ENCODE measurements at places on chromosomes 6 and 20.

DNA sequence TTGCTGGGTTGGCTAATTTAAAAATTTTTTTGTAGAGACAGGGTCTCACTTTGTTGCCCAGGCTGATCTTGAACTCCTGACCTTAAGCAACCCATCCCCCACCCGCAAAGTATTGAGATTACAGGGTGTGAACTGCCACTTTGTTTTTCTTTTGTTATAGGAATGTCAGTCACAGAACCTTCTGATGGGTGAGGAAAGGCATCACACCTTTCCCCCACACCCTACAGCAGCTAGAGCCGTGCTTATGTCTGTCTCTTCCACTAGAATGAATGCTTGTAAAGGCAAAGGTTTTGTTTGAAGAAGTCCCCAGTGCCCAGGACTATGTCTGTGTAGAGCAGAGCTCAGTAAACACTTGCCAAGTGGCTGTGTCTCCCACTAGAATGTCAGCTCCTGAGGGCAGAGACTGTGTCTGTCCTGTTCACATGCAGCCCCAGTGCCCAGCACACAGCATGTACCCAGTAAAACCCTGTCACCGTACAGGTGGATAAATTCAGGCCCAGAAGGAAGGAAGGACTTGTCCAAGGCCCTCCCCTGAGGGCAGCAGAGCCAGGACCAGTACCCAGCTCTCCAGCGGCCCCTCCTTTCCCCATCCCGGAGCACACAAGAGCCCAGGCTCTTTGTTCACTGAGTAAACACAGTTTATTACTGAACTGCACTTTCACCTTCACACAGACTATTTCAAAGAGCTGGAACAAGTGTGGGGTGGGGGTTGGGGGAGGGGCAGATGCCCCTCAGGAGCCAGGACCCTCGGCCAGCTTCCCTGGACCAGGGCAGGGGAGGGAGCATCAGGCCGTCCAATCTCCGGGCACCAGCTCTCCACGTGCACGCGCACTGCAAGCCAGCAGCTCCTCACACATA, 26.4 kb downstream of the COX4I2 start:
- no peak for DNase-seq

DNA sequence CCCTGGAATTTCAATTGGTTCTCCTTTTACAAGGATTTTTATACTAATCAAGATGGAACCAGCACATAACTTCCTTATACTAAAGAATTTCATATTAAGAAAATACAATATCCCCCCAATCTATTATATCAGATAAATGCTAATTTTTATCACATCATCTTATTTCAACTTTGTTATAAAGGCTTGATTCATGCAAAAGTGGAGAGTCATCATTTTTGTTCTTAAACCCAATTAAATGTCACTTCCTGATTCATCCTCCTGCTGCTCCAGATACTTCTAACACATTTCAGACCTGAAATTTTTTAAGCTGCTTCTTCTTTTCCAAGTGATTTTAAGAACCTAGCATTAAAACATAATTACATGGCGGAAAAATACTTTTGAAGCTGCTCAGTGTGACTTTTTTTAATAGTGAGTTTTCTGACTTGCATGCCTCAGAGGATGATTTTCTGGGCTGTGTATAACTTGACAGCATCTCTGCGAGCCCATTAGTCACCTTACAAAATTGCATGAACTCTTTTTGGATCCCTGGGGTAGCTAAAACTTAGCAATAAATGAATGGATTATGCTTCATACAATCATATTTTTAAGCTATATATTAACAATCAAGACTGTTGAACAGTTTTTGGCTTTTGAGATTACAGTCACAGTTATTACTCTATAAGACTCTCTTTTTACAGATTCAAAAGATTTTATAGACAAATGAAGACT, 134.1 kb downstream of the ELOVL4 start:
- no peak for DNase-seq

GRCh38 chr6:17178326-17178725, 76.5 kb downstream of the STMND1 start:
- no peak for DNase-seq

GRCh38 chr6:136552054-136552453, 1.8 kb upstream of the MAP7 start:
- DNase-seq = no peak

DNA sequence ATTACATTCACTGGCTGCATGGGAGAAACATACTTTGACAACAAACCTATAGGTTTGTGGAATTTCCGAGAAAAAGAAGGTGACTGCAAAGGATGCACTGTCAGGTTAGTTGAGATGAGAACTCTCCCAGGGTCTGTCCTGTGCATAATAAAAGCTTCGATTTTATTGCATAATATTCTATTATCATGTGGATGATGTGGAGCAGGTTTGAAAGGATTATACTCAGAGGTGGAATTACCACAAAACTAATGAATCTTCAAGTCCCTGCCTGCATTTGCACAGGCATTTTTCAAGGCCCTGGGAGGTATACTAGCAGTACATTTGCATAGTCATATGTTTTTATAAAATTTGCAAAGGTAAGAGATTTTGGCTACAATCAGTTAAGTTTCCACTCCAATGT, 249.8 kb downstream of the ARHGAP18 start:
- no peak for DNase-seq

DNA sequence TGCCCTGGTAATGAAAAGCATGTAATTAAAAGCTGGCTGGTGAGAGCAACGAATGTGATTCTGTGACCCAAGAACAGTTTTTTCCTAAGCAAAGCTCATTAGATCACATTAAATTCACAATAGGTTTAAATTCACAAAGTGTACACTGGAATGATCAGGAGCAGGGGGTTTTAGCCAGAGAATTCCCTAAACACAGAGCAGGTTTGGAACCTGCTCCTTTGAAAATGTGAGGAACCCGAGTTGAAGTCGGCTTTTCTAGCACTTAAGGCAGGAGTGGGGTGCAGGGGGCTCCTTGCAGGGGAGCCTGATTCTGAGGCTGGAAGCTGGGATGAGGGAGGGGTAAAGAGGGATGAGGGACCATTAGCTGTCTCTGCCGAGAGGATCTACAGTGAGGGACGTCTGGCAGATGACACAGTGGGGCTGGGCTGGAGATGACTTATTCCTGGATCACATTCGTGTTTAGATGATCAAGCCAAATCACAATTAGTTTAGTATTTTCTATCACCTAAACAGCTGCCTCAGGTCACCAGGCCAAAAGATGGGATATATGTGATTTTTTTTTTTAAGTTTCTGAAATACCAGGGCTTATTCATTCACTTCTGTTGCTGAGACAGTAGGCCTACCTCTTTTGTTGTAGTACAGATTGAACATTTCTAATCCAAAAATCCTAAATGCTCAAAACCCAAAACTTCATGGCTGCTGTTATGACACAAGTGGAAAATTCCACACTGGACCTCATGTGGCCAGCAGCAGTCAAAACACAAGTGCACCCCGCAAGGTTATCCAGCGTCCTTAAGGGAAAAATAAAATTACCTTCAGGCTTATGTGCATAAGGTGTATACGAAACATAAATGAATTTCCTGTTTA, 93.1 kb upstream of the HIVEP1 start:
- no peak for DNase-seq

- DNase-seq = no peak
Measured at GRCh38 chr20:11380283-11380682, 537.4 kb upstream of the BTBD3 start.

GRCh38 chr6:56021943-56022342, 146.6 kb upstream of the BMP5 start:
- no peak for DNase-seq

DNA sequence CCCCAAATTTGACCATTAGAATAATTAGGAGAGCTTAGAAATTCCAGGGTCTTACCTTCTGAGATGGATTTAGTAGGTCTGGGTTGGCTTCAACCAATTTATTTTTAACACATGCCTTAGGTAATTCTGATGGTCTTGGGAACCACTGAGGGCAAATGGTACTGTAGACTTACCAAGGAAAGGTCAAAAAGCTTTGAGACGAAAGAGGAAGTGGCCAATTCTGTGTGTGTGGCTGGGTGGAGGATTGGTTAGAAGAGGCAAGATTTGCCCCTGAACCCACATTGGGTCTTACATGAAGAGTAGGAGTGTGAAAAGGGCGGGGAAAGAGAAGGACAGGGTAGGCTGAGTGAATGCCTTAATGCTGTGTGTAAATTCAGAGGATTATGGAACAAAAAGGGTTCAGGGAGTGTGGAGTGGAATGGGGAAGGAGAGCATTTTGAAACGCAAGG, 2.7 kb downstream of the ITCH start:
- no peak for DNase-seq

GRCh38 chr6:10627800-10628199, 66.6 kb downstream of the C6orf52 start:
- DNase-seq = no peak

DNA sequence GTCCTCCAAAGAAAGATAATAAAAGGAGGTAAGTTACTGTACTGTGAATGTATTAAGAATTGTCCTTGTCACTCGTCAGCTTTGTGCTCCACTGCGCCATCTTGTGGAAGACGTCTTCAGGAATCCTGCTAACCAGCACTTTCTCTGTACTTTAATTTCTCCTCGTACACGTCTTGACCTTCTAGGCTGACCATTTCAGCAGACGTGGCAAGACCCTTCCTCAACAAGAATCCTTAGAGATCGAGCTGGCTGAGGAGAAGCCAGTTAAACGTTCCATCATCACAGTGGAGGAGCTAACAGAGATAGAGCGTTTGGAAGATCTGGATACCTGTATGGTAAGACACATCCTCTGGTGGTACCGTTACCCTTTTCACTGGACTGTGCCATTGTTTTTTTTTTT, 95.5 kb upstream of the SCGN start:
- DNase-seq = peak; percentile 56

DNA sequence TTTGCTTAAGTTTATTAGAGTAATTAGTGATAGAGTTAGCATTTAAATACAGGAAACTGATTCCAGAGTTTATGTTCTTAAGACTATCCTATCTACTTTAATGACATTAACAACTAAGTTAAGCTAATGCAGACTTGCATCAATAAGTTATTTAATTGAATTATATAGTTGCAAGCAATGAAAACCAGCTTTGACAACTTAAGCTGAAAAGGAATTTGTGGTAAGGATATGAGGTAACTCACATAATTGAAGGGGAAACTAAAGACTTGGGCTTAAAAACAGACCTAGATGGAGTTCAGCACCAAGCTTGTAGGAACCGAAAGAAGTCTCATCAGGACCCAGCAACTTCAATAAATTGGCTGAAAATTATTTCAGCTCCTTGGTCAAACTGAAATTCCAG, 222.3 kb downstream of the IBTK start:
- peak; percentile 18 for DNase-seq

DNA sequence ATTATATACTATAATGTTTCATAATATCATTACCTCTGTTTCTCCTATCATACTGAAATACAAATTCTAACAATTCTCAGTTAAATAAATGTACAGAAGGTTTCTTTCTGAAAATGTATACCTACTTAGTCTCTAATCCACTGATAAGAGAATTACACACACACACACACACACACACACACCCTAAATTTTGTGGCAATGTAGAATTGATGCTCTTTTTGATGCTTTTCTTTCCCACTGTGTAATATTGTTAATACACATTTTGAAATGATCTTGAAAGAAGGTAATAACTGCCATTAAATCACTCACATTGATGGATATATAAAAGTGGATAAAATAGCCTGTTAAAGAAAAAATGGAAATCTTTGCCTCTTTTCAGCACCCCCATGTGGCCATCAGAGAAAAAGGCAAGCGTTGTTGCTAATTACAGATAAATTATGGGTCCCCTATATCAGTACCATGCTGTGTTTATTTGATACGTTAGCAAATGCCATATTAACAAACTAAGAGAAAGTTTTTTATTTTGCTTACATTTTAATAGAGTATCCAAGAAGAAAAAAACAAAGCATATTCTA, 76.6 kb upstream of the VGLL2 start:
- no peak for DNase-seq

DNA sequence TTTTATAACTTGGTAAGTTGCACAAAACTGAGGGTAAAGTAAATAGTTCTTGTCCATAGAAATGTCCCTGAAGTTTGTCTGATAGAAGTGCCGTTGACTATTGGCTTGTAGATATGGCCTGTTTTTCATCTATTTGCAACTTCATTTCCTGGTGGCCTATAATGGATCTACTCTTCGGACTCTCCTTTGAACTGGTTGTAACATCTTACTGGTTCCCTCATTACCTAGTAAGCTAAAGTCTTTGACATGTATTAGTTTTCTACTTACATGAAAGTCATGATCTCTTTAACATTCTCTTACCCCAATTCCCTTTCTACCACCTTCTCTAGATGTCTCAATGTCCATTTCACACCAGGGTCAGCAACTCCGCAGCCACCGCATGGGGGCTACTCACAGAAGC, 146.3 kb downstream of the GRM4 start:
- no peak for DNase-seq

DNA sequence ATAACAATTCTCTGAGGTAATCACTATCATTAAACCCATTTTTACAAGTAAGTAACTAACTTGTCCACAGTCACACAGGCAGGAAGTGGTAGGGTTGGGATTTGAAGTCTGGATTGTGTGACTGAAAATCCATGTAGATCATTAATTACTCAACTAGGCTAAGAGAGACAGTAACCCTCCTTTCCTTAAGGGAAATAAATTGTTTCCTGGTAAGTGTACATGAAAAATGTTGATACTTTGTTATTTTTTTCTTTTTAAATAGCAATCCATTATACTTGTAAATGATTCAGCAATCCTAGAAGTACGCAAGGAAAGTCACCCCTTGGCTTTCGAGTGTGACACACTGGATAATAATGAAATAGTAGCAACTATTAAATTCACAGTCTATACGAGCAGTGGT, 11.6 kb downstream of the SPACA1 start:
- DNase-seq = peak; percentile 2

DNA sequence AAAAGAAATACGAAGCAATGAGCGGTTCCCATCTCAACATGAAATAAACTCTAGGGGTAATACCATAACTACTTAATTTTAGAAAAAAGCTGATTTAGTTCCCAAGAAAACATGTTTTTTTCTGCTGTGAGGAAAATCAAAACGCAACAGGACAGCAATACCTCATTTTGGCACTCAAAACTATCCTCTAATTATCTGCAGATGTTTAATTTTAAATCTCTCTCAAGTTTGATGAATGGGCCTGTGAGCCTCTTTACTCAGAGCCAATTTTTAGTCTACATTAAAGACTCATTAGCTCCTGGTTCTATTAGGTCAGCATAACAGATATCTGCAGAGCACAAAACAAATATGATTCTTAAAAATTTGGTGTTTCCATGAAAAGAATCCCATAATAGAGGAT, 28.1 kb downstream of the RNF24 start:
- DNase-seq = no peak

DNA sequence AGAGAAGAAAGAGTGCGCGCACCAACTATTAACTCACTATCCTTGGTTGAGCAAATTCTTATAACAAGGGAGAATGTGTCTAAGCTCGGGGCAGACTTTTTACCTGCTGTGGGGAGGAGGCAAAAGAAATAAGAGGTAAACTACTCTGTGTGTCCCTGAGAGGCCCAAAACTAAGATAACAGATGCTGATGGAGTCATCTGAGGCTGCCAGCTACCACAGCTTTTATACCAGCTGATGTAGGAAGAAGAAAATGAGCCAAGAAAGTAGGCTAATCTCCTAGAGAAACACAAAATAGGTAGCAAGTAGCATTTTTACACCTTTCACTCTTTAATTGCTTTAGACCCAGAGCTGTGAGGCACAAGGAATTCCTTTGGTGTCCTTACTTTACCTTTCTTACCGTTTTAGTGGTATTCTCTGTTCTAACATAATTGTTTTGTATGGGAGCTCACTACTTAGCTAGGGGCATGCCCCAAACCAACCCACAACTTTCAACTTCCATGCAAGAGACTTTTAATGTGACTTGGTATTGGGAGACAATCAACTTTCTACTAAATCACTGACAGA, 27.8 kb upstream of the PIM1 start:
- no peak for DNase-seq
